NCI-H2227 treated with DMSO at 0.1 percent for 48 hours (cell line): ENCODE measurements at places on chromosomes 2 and 18.

- DNase-seq: no peak
Observed at GRCh38 chr18:31990823-31991222, 27.8 kb upstream of the RNF125 start.

GRCh38 chr2:101026253-101026701, 24.2 kb downstream of the RPL31 start:
- DNase-seq: no peak

DNA sequence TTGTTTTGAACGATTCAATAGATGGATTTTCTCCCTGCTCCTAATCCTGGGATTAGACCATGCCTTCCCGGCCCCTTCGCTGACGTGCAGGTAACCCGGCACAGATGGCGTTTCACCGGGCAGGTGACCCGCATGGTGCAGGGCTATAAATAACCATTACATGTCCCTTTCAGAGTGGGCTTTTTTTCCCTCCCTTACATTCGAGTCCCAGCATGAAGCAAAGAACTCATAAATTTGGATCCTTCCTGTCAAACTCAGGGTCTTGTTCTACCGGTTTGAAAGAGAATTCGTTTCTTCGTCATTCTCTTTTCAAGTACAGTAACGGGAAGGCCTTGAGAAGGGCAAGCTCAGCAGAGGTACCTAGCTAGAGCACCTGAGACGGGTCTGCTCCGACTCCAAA, 46.1 kb downstream of the EDAR start:
- DNase-seq: no peak

GRCh38 chr2:22788749-22789327, 596.1 kb upstream of the KLHL29 start:
- no peak for DNase-seq

DNA sequence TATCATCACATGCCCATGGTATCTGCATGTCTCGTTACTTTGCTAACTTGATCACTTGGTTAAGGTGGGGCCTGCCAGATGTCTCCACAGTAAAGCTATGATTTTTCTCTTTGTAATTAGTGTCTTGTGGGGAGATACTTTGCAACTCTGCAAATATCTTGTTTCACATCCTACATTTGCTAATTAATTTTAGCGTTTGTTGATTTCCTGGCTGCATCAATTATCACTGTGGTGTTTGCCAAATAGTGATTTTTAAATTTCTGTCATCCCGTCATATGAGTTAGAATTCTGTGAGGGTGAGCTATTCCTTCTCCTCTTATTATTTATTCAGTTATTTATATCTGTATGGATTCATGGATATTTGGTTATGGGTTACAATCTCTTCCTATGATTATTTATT, 161.4 kb downstream of the FMNL2 start:
- no peak for DNase-seq

DNA sequence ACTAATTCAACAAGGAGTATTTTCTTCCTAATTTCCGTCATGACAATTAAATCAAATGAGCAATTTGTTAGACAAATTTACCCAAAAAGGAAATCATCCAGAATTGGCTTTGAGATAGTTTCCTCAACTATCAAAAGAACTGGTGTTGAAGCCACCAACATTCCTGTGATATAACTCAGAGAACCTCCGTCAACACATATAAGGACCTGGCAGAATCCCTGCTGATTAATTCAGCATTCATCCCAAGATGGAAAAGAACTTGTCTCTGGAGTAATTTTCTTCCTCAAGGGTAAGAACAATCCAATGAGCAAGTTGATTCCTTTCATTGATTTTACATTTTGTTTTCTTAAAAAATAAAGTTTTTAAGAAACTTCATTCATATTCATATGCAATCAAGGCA, 62.0 kb downstream of the MBD2 start:
- no peak for DNase-seq

DNA sequence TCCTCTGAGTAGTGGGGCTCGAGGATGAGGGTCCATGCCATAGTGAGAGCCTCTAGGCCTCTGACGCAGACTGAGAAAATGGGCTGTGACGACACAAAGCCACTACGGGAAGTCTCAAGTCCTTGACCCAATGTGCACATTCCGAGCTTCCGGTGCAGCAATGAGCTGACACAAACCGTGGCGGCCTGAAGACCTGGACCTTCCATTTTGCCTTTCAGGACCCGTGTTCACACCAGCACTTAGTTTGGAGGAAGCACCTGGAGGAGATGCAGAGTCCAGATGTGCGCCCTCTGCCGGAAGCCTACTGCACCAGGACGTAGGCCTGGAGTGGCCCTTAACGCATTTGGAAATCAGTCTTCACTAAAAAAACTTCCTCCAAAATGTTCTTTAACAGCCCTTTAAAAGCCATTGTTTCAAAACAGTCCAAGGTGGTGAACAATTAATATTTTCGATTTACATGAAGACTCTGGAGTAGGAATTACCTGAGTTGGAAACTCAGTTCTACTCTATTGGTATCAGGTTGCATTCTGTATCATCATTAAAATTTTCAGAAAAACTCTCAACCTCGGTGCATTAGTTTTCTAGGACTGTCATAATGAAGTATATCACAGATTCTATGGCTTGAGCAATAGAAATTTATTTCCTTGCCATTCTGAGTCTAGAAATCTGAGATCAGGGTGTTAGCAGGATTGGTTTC, 33.9 kb downstream of the BMP10 start:
- no peak for DNase-seq

- DNase-seq: no peak
Observed at GRCh38 chr2:165456027-165456426, 13.5 kb upstream of the CSRNP3 start.

GRCh38 chr18:3791238-3791637, 341.3 kb downstream of the TGIF1 start:
- DNase-seq: no peak

- DNase-seq: no peak
Observed at GRCh38 chr18:1133541-1133940, 228.9 kb downstream of the ADCYAP1 start.

DNA sequence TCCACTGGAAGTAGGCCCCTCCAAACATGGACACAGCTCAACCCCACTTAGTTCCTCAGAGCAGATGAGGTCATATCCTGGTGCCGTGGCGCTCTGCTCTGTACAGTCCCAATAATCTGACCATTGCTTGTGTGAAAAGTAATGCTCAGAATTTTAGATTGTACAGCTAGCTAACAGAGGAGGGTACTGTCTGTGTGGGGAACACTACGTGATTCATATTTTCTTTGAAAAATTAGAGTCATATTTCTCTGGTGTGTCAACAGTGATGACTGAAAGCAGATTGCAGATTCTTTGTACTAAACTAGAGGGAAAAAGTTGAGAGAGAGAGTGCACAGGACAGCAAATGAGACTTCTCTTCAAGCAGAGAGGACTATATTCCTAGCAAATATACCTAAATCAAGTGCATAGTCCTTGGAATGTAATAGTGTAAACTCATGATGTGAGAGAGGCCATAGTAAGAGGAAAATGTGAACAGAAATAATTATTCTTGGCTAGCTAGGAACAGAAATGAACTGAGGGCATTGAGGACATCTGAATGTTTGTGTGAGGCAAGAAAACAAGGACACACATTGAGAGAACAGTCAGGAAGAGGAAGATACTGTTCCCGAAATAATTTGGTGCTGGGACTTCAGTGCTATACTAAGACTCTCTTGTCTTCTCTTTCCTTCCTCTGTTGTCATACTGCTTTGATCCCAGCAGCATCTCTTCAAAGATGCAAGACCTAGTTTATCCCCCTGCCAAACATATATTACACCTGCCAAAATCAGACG, 157.0 kb upstream of the RND3 start:
- DNase-seq: no peak

DNA sequence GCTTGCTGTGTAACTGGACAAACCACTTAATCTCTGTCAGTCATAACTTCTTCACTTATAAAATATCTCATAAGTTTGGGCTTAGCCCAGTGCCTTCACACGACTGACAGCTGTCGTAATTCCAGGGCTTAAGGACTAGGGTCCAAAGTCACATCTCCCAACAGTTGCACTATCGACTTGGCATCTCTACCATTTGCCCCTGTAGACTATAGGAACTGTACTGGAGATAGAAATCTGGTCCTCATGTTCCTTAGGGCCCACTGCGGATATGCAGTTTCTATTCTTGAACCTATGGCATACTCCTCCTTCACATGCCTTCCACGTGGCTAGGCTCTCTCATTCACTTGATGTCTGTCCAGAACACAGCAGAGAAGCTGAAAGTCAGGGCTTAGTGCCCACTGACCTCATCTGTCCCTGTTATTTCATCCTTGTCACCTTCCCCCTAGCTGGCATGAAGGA, 2.7 kb downstream of the ABHD1 start:
- DNase-seq: no peak

DNA sequence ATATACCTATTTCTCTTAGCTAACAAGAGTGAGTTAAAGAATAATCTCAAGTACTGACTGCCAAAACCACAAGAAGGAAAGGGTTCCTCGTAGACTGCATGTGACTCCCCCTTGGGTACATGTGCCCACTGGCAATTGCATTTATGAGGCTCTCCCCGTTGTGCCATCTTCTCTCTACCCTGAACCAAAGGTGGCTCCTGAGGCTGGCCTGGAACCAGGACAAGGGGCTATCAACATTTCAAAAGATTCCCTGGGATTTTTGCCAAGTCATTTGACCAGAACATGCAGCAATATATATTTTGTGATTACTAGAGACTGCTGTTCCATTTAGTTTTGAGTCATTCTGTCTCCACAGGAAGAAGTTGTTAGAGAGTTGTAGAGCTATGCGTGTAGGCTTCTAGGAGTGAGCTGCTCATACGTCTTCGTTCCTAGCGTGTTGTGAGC, 45.8 kb downstream of the LAMA3 start:
- DNase-seq: no peak

- no peak for DNase-seq
Observed at GRCh38 chr2:36411962-36412444, 56.4 kb downstream of the CRIM1 start.

GRCh38 chr2:223060201-223060825, 8.3 kb downstream of the KCNE4 start:
- no peak for DNase-seq

DNA sequence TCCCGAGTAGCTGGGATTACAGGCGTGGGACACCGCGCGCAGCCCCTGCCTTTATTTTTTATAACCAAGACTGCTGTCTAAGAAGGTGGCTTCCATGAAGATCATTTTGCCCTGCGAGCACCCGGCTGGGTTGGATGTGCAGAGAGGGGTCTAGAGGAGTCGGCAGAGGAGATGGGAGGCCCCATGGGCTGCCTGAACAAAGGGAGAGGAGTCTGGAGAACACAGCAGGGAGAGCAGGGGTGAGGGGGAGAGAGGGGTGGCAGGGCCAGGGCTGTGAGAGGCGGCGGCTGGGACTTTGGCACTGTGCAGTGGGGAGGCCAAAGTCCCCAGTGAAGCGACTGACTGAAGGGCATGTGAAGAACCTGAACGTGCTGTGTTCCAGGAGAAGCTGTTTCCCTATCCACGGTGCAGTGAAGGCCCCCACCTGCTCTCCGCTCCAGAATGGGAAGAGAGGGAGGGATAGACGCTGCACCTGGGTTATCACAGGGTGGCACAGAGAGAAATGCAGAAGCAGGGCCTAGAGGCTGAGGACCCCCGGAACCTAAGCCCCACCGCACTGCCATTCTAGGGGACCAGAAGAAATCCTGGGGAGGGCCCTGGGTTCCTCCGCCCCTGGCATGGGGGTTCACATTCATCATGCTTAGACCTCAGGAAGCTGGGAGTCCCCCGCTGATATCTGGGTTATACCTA, 24.8 kb upstream of the FOSL2 start:
- DNase-seq: no peak
